ENCODE measurements at places on chromosomes 3 and 15. TPM values are rescaled to one million over a fixed set of nuclear protein-coding genes. Genes with fewer than 3 reads are reported as not detected.
A peak's percentile ranks its signal among the peaks of the same experiment; 100 is the strongest.

- H3K27ac ChIP-seq: no peak overlapping the region
- no peaks in the 10 kb centered on the region for H3K27me3 ChIP-seq
- H3K4me3 ChIP-seq: no peak overlapping the region
- H3K4me1 ChIP-seq: no peaks in the 10 kb centered on the region
Observed at GRCh38 chr3:113079218-113079961, 88.6 kb downstream of the GTPBP8 start.

GRCh38 chr15:55279746-55280351 lies 9.8 kb downstream of the RAB27A start:
- peak overlapping the region; percentile 61 for H3K4me3 ChIP-seq
- no peaks in the 10 kb centered on the region for H3K27me3 ChIP-seq
- DNase-seq: peak; percentile 84
- H3K27ac ChIP-seq: peak overlapping the region; percentile 99
- H3K4me1 ChIP-seq: peaks cover 91% of the 10 kb centered on the region
- H3K36me3 ChIP-seq: peaks cover 52% of the 10 kb centered on the region

The BMF gene
- total RNA-seq: 3.6 TPM

The LYZL4 gene
- total RNA-seq: not detected

The RARB gene
- total RNA-seq: not detected
